ENCODE measurements at places on chromosomes 6 and 20.

- DNase-seq = no peak
Measured at GRCh38 chr20:12928358-12928754, 80.4 kb upstream of the SPTLC3 start.

GRCh38 chr6:157679605-157680580, 143.2 kb upstream of the SNX9 start:
- DNase-seq = peak; percentile 80

- DNase-seq = no peak
Measured at GRCh38 chr6:43898358-43899131, 128.5 kb downstream of the VEGFA start.

DNA sequence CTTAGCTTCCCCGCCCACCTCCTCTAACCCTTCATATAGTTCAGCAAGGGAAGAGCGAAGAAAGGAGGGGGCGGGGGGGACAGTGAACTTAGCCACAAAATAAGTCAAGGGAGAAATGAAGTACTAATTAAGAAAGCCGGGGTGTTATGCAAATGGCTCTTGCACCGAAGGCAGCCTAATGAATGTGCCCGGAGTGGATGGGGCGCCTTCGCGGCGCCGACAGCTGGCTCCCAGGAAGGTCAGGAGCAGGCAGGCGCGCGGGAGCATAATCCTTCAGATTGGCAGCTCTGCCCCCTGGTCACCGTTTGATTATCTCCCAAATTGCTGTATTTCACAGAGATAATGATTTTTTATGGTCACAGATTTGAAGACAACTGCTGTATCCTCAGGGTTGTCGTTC, 395.1 kb downstream of the TFAP2B start:
- peak; percentile 75 for DNase-seq

GRCh38 chr20:50562262-50562701, 52.1 kb downstream of the PTPN1 start:
- DNase-seq = peak; percentile 35

DNA sequence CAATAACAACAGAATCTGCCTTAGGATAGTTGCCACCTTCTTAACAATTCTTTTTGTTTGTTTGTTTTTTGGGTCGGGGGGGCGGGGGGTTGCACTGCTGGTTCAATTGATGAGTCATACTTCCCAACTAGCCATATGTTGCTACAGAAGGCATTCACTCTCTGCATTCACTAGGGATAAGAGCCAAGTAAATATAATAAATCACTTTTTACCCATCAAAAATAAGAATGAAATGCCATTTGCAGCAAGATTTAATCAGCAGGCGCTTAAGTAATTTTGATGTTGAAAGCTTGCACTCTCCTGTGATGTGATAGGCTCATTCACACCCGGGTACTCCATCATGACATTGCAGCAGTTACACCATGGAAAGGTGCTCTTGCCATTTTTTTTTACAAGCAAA, 209.8 kb downstream of the HIVEP2 start:
- no peak for DNase-seq

- no peak for DNase-seq
Measured at GRCh38 chr20:29306390-29307072, 1950.9 kb upstream of the DEFB115 start.

GRCh38 chr6:11983306-11983705, 28.8 kb upstream of the HIVEP1 start:
- no peak for DNase-seq

DNA sequence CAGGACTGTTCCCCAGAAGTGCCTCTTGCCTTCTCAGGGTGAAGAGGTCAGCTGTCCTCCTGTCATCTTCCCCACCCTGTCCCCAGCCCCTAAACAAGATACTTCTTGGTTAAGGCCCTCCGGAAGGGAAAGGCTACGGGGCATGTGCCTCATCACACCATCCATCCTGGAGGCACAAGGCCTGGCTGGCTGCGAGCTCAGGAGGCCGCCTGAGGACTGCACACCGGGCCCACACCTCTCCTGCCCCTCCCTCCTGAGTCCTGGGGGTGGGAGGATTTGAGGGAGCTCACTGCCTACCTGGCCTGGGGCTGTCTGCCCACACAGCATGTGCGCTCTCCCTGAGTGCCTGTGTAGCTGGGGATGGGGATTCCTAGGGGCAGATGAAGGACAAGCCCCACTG, 9.8 kb downstream of the PI16 start:
- DNase-seq = no peak

DNA sequence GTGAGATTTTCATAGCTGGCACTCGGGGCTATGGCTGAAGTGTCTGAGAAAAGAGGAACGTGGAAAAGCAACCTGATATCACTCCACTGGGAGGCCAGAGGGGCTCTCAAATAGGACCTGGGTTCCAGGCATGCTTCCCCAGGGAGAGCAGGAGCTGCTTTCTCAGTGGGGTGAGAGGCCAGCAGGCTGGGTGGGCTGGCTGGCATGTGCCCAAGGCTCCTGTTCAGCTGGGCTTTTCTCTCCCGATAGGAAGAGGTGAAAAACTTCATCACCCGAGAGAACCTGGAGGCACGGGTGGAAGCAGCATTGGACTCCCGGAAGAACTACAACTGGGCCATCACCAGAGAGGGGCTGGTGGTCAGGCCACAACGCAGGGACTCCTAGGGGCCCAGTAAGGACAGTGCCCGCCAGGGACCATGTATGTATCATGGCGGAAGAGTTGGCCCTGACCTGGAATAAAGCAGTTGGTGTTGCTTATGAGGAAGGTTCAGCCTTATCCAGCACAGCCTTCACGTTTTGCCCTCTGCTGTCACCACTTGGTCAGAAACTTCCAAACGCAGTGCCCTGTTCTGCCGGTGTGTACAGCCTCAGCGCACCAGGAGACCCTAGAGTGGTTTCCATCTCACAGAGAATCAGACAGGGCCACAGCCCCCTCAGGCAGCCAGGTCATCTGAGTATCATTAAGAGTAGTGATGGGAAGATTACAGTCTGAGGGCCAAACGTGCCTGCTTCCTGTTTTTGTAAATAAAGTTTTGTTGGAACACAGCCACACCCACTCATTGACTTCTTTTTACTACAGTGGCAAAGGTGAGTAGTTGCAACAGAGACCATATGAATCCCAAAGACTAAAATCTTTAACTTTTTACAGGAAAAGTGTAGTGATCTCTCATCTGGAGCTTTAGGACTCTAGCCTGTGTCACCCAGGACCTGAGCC, 1.9 kb downstream of the MRPS26 start:
- no peak for DNase-seq

- no peak for DNase-seq
Measured at GRCh38 chr6:114452785-114453401, 110.1 kb upstream of the HS3ST5 start.

GRCh38 chr6:25303254-25303653, 24.1 kb downstream of the CARMIL1 start:
- no peak for DNase-seq

All from WERI-Rb-1 (cell line).